Stimulated activated CD8-positive, alpha-beta memory T cell treated with anti-CD3 and anti-CD28 coated beads, Interleukin-4, amount 100 ng/mL, for 24 hours (primary cell): ENCODE measurements at places on chromosomes 7 and 10.

DNA sequence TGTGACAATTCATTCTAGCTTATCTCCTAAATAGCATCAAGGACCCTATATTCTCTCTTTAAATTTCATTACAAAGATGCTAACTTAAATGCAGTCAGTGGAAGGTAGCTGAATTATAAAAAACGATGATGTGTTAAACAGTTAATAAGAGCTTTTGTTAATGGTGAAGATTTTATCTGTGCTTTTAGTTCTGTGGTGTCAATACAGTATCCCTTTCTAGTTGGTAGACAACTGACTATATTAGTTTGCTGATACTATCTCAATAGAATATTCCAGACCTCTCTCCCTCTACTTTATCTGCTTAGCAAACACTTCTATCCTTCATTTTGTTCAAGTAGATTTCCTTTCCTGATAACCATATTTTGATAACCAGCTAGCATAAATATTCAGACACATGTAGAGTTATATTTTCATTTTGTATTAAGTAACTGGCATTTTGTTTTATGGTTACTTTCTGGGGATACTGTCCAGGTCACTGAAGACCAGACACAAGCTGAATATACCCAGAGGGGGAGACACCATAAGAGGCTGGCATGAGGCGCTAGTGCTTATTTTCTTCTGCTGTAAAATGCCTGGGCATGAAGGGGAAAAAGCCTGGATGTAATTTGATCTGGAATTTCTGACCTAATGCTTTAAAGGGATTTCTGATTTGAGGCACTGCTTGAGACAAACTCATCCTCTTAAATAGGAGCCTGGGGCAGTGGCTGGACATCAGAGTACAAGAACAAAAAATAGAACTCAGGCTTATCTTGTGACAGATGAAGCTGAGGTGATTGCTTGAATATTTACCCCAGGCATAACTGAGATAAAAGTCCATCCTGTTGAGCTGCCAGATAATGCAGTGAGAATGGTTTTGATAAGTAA lies 197.5 kb downstream of the MALRD1 start:
- no peak for DNase-seq

GRCh38 chr7:37920305-37920848 lies at the start of gene EPDR1:
TSS of gene EPDR1 (plus strand) at chr7:37920640. CDS start at chr7:37920940, 300 bp downstream.
- peak; percentile 21 for DNase-seq

- DNase-seq = no peak
These were observed 1227.6 kb downstream of the TYW1 start for GRCh38 chr7:68224041-68224741.

DNA sequence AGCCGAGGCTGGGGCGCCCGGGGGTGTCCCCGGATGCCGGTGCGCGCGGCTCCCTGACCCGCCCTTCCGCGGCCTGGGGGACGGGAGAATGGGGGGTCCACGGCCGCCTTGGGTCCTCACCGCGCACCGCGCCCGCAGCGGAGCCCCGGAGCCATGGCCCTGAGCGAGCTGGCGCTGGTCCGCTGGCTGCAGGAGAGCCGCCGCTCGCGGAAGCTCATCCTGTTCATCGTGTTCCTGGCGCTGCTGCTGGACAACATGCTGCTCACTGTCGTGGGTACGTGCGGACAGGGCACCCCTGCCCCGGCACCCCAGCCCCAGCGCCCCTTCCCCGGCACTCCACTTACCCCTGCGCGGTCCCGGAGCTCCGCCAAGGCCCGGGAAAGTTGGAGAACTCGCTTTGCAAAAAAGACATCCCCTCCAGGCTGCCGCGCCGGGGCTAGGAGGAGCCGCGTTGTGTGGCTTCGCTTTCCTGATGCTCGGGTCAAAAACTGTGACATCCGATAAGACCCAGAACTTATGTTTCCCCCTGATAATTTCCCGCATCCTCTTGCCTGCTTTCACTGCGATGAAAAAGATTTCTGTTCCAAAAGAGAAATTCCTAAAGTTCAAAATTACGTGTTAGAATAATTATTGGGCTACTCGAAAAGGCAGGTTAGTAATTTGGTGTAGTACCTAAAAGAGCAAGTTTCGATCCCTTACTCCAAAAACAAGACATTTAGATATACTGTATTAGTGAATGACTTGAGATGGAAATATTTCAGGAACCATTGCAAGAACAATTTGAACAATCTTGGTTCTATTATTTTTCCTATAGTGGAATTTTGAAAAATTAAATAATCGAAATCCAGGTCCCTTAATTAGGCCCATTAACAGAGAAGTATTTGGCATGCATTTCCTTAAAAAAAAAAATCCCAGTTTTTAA lies 888 bp downstream of the SLC18A2 start:
- DNase-seq = no peak

DNA sequence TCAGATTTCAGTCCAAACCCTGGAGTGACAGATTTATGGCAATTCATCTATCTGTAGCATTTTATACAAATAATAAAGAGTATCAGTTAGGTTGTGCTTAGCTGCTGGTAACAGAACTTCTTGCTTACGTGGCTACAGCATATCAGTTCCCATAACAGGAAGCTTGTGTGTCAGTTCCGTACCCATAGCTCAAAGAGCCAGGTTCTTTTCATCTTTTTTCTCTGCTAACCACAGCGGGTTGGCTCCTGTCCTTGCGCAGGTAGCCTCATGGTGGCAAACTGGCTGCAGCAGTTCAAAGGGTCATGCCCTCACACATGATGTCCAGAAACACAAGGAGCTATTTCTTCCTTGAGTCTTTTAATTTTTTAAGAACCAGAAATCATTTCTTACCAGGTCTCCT lies 1041.8 kb downstream of the GATA3 start:
- DNase-seq = no peak

- DNase-seq = no peak
These were observed 142.6 kb downstream of the DOCK1 start for GRCh38 chr10:127047878-127048238.

DNA sequence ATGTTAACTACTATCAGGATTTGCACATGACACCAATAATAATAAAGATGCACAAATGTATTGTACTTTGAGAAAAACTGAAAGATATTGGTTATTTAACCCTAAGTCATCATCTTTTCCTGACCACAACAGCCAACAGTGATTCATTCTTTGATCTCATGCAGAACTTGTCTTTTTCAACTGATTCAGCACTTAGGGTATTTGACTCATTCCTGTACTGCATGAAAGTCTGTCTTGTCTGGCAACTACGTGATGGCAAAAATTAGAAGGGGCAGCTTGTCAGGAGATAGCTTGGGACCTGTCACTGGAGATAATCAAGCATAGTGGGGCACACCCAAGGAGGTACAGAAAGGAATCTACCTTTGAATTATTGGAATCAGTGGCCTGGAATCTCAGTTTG lies 77.8 kb upstream of the LRRC17 start:
- no peak for DNase-seq

DNA sequence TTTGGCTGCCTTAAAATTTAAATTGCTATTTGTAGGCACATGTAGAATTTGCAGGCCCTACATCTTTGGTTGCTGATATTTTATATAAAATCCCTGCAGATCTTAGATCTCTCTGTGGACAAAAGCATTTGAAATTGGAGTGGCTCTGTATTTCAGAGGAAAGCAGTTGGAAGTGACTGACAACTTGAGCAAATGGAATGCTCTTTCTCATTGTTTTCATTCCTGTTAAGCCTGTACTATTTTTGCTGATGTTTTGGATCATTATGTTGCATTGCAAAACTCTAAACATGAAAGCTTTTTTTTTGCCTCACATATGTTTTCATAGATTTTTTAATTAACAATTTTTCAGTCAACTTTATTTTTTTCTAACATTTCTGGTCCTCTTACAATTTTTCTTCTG lies 251.2 kb upstream of the MDFIC start:
- DNase-seq = no peak

DNA sequence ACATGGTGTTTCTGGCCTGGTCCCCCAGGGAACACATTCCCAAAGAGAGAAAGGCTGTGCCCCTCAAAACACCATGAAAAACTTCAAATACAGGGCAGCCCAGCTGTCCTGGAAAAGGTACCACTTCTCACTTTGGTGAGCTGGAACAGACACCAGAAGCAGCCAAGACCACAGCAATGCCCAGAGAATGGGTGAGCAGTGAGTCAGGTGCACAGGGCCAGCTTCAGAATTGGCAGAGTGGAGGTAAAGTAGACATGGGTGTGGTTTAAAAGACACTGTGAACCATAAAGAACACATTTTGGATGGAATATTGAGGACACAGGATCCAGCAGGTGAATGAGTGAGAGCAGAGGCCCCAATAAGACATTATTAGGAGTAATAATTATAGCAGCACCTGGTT lies 51.3 kb downstream of the FAM13C start:
- no peak for DNase-seq

DNA sequence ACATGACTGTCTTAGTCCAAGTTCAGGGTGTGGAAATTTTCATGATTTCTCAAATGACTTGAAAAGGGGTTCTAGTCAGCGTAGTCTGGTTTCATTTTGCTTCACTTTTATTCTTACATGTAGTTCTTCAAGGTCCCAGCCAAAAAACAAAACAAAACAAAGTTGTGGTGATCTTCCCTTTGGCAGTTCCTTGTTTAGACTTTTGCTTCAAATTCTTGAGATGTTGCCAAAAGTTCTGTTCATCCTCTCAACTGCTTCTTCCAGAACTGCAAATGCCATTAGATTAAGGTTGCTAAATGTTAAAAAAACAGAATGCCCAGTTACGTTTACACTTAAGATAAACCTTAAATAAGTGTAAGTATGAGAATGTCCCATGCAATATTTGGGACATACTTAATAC lies 370.8 kb upstream of the LRRTM3 start:
- no peak for DNase-seq

GRCh38 chr7:17211307-17211836 lies 87.1 kb upstream of the AHR start:
- DNase-seq = no peak

DNA sequence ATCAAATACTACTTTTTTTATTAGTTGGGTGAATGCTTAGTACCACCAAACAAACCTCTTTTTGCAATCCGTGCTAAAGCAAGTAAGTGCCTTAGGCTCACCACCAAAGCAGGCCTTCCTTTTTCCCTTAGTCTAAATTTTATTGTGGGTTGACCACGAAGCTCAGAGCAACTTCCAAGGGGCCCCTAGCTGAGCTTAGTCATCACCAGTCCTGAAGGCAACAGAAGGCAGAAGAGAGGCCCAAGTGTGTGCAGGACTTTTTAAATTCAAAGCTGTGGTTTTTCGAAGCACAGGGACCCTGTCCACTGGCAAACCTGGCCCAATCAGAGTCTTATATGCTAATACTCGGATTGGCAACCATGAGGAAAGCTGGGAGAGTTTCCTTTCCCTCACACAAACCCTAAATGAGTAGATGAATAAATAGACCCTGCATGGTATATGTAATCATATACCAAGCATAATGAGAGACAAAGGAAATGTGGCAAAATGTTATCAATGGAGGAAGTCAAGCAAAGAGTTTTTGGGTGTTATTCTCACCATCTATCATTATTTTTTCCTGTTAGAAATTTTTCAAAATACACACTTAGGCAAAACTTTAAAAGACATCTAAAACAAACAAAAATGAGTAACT lies 453.2 kb upstream of the GALNT17 start:
- no peak for DNase-seq

- no peak for DNase-seq
These were observed 17.3 kb upstream of the ADRB1 start for GRCh38 chr10:114026189-114027040.

DNA sequence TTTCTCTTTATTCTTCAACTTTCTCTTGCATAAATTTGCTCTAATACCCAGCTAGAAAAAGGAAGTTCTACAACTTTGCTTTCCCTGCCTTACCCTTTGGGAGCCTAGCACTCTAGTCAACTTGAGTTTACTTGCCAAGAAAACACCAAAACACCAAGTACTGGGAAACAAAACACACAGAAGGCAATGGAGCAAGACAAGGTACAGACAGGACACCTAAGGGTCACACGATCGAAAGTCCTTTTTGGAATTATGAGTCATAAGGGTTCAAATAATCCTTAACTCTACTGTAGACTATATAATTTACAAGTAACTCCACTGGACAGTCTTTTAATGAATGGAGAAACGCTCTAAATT lies 42.6 kb upstream of the ANAPC16 start:
- no peak for DNase-seq

DNA sequence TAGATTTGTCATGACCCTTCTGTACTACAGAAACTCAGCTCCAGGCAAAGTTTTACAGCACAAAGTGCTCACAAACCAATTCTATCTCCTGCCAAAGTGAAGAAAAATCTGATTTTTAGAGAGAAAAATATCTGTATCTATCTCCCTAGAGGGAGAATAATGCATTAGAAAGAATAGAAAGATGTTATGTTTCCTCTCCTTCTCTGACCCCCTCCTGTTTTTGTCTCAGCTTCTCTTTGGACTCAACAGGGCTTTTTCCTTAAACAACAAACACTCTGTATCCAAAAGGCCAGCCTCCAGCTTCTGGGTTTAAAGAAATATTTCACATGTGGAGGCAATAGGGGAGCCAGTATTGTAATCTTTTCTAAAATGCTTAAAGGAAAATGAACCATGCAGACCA lies 627.4 kb downstream of the REEP3 start:
- no peak for DNase-seq

DNA sequence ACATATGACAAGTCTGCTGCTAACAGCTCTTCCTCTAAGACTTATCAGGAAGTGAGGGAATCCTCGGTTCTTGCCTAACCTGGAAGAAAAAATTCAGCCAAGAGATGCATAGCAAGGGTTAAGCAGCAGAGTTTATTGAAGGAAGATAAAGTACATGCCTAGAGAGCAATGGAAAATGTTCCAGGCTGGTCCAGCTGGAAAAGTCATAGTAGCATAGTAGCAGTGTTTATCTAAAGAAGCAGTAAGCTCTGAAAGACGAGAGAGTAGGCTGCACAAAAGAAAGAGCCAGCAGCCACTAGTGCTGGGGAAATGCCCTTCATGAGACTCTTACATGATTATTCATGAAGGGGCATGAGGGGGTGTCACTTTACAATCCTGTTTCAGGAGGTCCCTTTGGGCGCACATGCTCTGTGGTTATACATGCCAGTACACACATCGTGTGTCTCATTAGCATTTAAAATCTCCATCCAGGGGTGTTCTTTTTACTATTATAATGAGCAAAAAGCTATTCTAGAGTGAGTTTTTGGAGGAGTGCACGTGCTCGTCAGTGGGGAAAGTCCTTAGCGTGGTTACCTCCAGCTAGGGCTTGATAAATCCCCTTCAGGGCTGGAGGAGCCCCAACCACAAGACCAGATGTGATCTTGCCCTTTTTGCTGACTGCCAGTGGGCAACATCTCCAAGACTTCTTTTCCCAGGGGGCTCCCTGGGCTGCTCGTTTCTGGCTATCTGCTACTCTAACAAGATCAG lies 716.1 kb downstream of the PARD3 start:
- DNase-seq = no peak

- DNase-seq = no peak
These were observed 219.5 kb upstream of the PHYHIPL start for GRCh38 chr10:58956926-58957325.

DNA sequence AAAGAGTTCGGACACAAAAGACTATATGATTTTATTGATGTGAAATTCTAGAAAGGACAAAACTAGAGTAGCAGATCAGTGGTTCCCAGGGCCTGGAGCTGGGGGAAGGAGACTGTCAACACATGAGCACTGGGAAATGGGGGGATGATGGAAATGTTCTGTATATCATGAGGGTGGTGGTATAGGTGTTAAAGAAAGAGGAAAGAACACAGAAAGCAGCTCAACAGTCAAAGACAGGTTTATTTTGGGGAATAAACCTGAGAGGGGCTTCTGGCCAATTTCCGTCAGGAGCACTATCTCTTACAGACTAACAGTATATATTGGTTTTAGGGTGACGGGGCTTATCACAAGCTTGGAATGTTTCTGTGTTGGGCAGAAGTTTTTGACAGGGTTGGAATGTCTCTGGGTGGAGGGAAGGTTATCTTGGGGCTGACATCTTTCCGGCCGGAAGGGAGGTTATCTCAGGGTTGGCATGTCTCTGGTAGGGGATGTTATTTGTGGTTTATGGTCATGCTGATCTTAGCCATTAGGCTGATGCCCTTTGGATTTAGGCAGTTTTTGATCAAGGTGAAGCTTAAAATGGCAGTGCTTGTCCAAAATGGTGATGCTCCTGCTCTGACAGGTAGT lies 254.6 kb upstream of the NRP1 start:
- DNase-seq = no peak
